ENCODE measurements at places on chromosomes 3 and 15.

DNA sequence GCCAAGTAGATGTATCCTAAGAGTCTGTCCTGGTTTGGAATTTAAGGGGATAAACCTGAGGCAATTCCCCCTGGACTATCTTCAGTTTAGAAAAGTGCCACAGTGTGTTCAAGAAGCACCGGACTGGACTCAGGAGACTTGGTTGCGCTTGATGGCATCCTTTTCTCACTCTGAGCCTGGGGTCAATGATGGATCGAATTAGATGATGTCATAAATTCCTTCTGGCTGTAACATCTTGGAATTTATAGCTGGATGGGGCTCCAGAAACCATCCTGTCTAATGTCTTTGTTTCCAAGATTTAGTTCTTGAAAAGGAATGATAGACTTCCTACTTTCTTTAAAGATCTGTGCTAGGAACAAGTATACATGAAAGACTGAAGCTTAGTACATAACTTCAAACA is 280.6 kb downstream of the LPP start:
- no peak overlapping the region for H3K4me3 ChIP-seq
- H3K27me3 ChIP-seq, result no peaks in the 10 kb centered on the region
- no peak for DNase-seq
- H3K4me1 ChIP-seq, result peaks cover 51% of the 10 kb centered on the region

GRCh38 chr3:146770881-146771280 is 165.7 kb upstream of the PLSCR5 start:
- H3K27me3 ChIP-seq, result no peaks in the 10 kb centered on the region
- H3K4me3 ChIP-seq, result no peak overlapping the region

DNA sequence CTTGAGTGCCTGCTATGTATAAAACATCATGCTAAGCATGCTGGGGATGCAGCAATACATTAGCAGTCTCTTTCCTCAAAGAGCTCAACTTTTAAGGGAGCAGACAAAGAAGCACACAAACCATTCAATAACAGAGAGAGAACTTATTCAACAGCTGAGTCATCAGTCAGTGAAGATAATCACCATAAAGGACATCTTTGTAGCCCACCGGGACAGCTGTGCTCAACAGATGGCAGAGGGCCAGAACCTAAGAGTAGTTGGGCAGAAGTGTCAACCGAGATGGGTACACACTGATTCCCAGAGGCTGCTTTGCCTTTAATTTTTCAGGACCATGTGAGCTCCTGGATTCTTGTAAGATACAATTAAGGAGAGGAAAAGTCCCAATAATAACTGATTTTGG is 4.2 kb upstream of the RAB8B start:
- no peak overlapping the region for H3K27ac ChIP-seq
- DNase-seq, result no peak
- H3K4me1 ChIP-seq, result peaks cover 15% of the 10 kb centered on the region

DNA sequence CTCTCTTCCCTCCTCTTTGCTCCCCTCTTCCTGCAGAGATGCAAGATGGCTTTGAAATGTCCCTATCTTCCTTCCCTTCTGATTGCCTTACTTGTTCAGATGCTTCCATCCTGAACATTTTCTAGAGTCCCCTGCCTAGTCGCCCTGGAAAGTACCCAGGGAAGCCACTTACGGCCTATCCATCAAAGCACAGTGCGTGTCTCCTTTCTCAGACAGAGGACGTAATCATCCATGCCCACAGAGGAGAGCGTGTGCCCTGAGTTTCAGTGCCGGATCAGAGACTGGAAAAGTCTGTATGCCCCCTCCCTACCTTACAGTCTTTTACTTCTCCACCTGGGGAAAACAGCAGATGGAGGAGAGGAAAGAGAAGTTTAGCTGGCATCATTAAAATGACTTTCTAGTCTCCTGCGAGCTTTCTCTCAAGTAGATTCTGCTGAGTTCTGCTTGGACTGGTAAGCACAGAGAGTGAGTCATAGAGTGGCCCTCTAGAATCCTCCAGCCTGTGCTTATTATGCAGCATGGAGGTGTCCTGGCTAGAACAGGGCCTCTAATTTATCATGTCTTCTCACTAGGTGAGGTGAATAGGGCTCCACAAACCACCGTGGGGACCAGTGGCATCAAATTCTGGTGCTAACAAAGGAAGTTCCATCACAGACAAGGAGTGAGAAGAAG is 114.6 kb downstream of the SLCO3A1 start:
- no peaks in the 10 kb centered on the region for H3K36me3 ChIP-seq
- peaks cover 9% of the 10 kb centered on the region for H3K4me1 ChIP-seq
- no peak overlapping the region for H3K4me3 ChIP-seq
- no peak overlapping the region for H3K27ac ChIP-seq

GRCh38 chr3:54698054-54698453 is 229.8 kb downstream of the LRTM1 start:
- no peak overlapping the region for H3K4me3 ChIP-seq
- no peaks in the 10 kb centered on the region for H3K4me1 ChIP-seq
- H3K27ac ChIP-seq, result no peak overlapping the region
- peaks cover 2% of the 10 kb centered on the region for H3K27me3 ChIP-seq
- no peak for DNase-seq
- no peaks in the 10 kb centered on the region for H3K36me3 ChIP-seq

DNA sequence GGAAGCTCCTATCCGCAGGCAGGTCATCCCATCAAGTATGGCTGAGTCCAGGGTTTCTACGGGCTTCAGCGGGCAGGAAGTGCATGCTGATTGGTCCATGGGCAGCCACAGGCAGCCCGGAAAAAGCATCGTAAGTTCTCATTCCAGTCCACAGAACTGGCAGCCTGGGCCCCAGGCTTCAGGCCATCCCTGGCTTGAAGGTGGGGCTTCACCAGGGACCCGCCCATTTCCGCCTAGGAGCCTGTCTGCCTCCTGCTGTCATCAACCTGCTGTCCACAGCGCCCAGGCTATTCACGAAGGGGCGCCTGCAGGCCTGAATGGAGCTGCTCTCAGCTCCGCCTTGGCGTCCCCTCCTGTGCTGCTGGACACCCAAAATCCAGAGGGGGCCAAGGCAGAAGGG is 13.9 kb downstream of the PCYT1A start:
- peak overlapping the region; percentile 98 for H3K27ac ChIP-seq
- DNase-seq, result no peak
- peak overlapping the region; percentile 22 for H3K4me3 ChIP-seq
- H3K27me3 ChIP-seq, result no peaks in the 10 kb centered on the region
- peaks cover 44% of the 10 kb centered on the region for H3K36me3 ChIP-seq

GRCh38 chr15:93055211-93055610 is 33.8 kb downstream of the RGMA start:
- no peaks in the 10 kb centered on the region for H3K36me3 ChIP-seq
- no peak overlapping the region for H3K4me3 ChIP-seq

All from activated T-helper 1 cell treated with anti-CD3 and anti-CD28 coated beads, Interleukin-12 subunit alpha, Interleukin-12 subunit beta, Interleukin-2, Interleukin-4 antibody, amounts not matched to agents 30 ng/mL and 10 ng/mL and 1 ng/mL, durations not matched to agents 14 hours and 24 hours and 36 hours (primary cell).